ENCODE measurements at places on chromosomes 1 and 21.

- no peak for DNase-seq
These were observed 88.2 kb upstream of the SLC25A33 start for GRCh38 chr1:9451081-9451480.

- no peak for DNase-seq
These were observed 44.3 kb upstream of the TACSTD2 start for GRCh38 chr1:58621391-58621790.

- DNase-seq, result no peak
These were observed 29.5 kb downstream of the RGS1 start for GRCh38 chr1:192604979-192605620.

DNA sequence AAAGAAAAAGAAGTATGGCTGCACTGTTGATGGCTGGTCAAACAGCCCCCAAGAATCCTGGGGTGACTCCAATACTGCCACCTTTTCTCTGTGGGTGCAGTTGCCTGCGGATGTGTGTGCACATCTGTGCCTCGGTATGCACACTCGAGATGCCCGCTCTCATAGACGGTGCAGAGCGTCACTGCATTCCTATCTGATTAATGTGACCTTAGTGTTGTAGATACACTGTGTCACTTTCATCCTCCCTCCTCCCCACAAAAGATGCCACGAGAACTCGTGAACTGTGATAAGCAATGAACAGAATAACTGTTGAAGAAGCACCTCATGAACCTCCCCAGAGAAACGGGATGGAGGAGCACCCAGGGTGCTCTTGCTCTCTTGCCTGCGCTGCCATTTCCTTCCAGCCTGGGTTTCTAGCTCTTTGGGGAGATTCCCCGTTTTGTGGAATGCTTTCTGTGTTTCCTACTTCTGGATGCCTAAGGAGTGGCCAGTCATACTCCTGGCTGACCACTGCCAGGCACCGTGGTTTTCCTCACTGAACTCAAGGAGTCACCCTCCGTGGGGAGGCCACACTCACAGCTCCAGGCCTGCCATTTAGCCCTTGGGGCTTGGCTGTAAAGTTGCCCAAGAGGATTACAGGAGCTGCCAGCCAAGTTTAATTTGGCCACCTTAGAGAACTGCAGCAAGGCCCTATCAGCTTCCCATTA is 32.0 kb downstream of the NTPCR start:
- no peak for DNase-seq

DNA sequence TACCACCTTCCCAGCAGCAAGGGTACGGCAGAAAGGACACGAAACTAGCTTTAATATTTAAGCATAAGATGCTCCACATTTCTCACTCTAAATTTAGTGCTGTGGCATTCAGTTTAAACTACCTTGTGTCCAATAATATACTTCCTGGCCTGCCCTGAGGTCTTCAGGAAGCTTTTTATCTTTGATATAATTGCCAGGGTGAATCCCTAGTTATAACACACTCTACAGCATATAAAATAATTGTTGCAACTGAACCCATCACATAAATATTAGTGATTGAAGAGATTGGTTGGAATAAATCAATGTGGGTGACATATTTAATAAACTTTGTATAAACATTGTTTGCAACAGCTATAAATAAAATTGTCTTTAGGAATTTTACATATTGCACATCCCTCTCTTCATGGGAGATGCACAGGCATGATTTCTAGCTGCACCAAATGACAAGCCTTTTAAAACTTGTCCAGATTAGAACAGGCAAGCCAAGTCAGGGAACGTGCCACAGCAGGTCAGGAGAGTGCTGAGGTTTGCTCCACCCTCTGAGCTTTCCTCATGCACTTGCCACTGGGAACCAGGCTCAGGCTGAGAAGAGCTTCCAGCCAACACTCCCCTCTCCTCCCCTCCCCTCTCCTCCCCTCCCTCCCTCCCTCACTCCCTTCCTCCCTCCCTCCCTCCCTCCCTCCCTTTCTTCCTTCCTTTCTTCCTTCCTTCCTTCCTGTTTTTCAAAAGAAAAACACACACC is 623.2 kb upstream of the PKN2 start:
- DNase-seq, result no peak

- no peak for DNase-seq
These were observed 50.3 kb upstream of the DPH5 start for GRCh38 chr1:101075926-101076325.

DNA sequence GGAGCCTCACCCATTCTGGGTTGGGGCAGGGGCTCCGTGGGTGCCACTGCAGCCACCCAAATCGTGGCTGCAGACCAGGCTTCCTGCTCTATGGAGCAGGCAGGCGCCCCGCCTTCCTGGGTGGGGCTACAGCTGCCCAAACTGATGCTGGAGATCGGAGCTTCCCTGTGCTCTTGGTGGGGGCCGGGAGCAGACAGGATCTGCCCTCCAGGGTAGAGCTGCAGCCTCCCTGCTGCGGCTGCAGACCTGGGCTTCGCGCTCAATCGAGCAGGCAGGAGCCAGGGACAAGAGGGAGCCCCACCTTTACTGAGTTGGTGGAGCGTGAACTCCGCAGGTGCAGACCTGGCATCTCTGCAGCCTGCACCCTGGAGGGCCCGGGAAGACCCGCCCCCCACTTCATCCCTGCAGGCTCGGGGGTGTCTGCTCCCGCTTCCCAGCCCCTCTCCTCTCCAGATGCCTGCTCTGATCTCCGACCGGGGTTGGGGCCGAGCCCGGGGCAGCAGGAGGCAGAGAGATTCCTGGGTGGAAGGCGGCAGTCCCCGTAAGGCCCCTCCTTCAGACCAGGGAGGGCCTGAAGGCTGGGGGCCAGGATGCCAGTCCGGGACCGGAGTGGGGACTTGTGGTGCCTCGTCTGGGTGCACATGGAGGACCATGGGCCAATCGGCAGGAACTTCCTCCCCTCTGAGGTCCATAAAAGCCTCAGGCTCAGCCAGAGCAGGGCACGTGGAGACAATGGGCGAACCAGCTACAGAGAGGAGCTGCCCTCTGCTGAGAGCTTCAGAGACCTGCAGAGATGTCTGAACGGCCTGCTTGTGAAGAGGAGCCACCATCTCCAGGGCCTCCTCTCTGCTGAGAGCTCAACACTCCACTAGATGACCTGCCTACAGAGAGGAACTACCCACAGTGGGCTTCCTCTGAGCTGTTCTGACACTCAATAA is 359.3 kb downstream of the SMYD3 start:
- DNase-seq, result no peak

DNA sequence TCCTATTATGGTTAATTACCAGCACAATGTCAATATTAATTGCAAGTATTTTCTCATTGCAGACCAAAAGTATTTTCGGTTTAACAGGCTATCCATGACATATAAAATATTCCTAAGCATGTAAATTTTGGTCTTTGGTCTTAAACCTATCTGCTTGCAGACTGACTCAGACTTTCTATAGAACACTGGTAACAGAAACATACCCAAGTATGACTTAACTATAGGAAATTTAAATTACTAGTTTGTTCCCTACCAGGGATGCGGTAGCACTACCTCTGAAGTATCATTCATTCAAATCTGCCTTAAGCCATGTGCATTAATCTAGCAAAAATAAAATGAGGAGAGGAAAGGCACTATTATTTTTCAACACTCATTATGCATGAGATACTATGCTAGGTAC is 2.9 kb downstream of the TAF1A start:
- DNase-seq, result no peak

GRCh38 chr1:212432272-212432660 is 454 bp upstream of the NENF start:
- no peak for DNase-seq

GRCh38 chr21:42009018-42009830 is 936 bp downstream of the ZBTB21 start:
- DNase-seq, result no peak

- DNase-seq, result no peak
These were observed 2.8 kb downstream of the COL18A1 start for GRCh38 chr21:45407629-45408247.
